Activated T-cell treated with anti-CD3 and anti-CD28 coated beads for 24 hours (primary cell): ENCODE measurements at places on chromosomes 12 and 14.

GRCh38 chr14:85675957-85676356, 146.0 kb downstream of the FLRT2 start:
- DNase-seq = no peak

DNA sequence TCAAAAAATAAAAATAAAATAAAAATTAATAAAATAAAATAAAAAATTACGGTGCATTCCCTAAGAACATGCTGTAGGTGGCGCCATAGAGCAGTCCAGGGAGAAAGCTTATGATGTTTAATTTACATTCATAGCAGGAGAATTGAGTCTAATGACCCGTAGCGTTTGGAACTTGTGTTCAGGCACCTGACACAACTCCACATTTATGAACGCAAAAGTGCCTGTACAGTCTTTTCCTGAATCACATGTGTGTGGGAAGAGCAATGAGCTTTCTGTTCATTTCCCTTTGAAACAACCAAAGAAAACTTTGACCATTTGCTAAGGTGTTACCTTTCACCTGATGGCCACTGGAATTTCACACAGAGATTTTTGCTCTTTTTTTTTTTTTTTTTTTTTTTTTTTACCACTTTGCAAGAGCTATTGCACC, 60.6 kb upstream of the KCNA1 start:
- no peak for DNase-seq

DNA sequence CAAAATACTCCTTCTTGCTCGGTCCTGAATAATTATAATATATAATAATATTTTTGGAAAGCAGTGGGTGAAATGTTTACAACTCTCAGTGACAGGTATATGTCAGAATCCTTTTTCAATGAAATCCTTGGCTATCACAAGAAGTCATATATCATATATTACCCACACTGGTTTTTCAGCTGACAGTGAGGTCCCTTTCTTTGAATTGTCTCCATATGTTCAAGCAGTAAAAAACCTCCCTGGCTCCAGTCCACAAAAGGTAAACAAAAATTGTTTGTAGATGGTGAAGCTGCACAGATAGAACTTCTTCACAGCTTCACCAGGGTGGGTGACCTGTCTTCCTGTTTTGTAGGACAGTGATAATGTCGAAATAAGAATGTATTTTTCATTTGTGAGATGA, 44.0 kb downstream of the A2ML1 start:
- no peak for DNase-seq

DNA sequence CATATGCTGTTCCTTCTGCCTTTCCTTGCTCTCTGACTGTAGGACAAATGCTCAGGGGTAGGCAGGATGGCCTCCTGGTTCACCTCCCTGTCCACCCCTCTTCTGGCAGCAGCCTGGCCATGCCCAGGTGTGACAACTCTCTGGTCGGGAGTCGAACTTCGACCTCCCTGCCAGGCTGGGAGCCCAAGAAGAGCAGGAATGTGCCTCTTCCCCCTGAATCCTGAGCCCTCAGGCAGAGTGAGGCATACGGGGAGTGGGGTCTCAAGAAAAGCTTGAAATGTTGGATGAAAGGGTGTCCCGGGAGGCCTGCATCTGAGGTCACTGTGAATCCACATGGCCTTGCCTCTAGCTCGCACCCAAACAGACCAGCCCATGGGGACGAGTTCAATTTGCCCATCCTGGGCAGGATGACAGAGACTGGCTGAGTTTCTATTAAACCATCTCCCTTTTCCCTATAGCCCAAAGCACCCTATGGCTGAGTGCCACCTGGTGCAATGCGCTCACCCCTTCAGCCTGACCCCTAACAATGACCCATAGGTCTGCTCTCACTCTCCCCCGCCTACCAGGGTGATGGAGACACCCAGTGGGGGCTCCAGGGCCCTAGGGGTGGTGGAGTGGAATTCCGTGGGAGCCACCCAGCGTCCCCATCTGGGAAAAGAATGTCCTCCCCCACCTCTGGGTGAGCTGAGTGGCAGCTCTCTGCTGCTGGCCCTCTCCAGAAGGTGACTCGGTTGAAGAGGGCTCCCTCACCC, 52.9 kb upstream of the DIO3 start:
- no peak for DNase-seq

DNA sequence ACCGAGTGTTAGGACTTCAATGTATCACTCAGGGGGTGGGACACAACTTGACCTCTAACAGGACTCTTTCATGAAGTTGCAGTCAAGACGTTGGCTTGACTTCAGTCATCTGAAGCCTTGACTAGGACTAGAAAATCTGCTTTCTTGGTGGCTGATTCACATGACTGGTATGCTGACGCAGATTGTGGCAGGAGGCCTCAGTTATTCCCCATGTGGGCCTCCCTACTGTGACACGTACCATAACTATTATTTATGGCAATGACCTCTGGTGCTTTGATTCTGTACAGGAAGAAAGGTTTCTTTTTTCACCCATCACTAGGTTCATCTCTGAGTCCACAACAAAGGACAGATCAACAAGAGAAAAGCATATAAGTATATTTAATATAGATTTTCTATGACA, 270.4 kb downstream of the NEDD1 start:
- no peak for DNase-seq

GRCh38 chr14:23449314-23449713, 13.9 kb upstream of the MYH7 start:
- DNase-seq = no peak

- DNase-seq = no peak
Measured at GRCh38 chr12:25365340-25365730, 114.6 kb upstream of the KRAS start.
